Tibial artery (tissue), 4 donors: ENCODE measurements at places on chromosomes 12 and 14.

GRCh38 chr14:100788942-100789341 lies 37.0 kb upstream of the MEG3 start:
- DNase-seq = no peak

DNA sequence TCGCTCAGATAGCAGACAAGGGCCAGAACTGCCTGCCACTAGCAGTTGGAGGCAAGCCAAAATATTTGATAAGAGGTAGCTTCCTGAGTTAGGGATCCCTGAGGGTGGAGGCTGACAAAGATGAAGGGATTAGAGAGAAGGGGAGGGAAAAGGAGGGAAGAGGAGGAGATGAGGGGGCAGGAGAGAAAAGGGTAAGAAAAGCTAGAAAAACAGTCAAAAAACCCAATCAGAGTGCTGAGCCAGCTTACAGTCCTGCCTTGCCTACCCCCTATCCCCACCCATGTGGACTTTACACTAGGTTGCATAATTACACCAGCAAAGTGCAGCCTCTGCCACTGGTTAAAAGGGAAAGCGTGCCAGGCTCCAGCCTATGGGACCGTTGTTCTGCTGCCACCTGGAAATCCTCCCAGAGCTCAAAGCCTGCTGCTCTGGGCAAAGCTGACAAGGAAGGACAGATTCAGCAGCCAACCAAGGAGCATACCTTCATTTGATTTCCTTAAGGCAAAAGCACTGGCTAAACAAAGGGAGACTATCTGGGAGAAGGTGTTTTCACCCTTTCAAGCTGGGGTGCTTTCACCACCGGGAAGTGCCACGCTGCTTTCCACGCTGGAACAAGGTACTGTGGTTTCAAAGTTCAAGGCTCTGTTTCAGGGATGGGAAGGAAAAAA lies 3.8 kb upstream of the NUMB start:
- DNase-seq = peak; percentile 33

GRCh38 chr12:104566244-104566993 lies 109.7 kb downstream of the CHST11 start:
- no peak for DNase-seq

- DNase-seq = no peak
Observed at GRCh38 chr12:108700833-108701541, 30.3 kb downstream of the CORO1C start.

DNA sequence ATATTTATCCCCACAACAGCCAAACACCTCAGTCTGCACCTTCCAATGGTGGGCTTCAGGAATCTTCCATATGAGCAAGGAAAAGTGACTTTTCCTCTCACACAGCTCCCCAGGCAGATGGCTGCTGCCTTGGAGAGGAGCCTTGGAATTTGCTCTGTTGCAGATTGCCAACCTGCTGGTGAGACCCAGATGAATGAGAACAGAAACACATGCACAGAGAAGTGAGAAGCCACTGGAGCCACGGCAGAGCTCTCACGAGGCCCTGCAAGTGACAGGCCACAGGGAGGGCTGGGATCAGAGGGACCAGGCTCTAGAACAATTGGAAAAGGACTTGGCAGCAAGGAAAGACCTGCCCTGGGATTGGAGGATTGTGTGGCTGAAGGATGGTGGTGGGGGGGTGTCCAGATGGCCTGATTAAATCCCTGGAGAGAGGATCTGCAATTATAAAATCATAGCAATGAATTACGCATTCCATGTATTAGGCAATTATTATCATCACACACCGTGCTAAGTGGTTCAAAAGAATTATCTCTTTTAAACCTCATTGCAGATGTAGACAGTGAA lies 84.9 kb upstream of the PWP1 start:
- DNase-seq = no peak

DNA sequence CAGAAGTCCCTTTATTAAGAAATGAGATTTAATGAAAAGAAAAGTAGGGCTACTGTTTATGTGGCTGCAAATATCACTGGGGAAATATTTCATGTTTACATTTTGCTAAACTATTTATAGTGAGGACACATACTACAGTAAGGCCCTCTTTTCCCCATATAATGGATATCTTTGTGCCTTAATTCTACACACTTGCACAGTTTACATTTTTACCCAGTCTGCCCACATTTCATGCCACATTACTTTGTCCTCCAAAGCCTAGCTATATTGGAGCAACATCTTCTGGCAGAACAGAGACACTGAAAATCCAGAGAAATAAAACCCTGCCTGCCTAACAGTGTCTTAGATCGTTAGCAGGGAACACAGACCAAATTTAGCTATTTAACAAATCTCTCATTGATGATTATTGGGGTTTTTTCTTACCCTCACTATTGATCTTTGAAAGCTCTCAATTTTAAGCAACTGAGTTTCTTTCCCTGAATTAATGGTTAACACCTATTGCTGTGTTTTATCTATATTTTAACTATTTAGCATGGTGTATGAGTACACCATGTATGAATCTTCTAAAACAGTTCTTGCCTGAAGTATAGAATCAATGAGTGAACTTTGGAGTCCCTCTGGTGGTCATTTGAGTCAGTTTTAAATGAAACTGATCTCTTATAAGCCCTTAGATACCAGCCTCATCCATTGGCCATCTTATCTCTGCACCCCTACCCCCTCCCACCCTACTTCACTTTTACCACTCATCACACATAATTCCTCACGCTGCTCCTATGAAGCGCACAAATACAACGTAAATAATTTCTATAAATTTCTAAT lies 170.2 kb downstream of the BCAT1 start:
- DNase-seq = no peak

DNA sequence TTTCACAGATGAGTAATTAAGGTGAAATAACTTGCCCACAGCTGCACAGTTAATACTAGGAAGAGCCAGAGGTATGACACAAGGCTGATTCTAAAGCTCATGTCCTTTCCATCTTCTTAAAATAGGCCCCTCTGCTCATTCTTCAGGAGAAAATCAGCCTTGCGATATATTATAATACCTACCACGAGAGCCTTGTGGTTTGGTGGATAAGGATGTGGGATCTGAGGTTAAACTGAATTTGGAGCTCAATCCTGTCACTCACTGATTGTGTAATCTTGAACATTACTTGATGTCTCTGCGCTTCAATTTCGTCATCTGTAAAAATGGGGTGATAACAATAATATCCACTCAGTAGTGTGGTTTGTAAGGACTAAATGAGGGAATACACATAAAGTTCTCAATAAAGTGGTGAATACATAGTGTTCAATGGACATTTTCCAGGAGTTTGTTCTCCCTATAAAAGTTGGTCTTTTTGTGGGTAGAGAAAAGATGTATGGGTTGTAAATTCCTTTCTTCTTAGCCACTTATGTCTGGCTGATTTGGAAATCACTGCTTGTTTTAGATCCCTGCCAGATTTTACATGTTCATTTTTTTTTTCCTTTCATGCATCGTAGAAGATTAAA lies 25.1 kb upstream of the ATP2B1 start:
- DNase-seq = no peak

DNA sequence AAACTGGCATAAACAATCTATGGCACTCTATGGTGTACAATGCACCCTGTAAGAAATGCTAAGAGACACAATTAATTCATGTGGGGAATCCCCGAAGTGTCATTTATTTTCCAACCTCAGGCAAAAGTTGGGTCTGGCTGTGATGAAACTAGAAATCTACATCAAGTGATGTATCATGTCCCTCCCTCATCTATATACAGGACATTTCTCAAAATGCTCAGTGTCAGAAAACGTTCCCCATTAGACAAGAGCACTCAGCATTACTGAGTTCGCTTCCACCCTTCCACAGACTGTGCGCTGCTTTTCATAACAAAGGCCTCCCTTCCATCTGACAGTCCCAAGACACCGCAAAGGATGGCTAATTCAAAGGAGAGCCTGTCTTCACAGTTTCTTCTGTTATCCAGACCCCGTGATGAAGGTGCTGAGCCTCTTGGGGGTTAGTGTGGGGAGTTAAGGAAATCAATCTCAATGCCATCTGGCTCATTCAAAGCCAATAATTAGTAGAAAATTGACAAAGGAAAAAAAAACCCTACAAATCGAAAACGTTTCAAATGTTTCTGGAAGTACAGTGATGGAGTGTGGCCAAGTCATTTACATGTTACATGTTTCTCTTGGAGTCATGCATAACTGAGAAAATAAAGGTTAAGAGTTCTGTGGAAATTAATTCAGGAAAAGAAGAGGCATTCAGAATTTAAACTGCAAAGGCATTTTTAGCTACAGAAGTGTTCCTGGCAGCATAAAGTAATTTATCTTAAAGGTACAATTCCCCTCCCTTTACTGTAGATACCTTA lies 7.5 kb downstream of the CCDC88C start:
- no peak for DNase-seq

DNA sequence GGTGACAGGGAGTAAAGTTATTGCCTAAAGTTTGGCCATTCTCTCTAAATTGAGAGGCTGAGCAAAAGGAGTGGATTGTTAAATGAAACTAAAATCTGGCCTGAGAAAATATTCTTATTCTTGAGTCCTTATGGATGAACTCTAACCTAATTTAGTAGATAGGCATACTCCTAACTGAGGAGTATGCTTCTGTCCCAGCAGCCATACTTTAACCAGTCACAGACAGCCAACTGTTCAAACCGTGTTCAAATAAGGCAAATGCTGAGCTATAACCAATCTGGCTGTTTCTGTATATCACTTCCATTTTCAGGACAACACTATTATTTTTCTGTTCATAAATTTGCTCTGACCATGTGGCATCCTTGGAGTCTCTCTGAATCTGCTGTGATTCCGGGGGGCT lies 75.9 kb upstream of the RERGL start:
- no peak for DNase-seq

DNA sequence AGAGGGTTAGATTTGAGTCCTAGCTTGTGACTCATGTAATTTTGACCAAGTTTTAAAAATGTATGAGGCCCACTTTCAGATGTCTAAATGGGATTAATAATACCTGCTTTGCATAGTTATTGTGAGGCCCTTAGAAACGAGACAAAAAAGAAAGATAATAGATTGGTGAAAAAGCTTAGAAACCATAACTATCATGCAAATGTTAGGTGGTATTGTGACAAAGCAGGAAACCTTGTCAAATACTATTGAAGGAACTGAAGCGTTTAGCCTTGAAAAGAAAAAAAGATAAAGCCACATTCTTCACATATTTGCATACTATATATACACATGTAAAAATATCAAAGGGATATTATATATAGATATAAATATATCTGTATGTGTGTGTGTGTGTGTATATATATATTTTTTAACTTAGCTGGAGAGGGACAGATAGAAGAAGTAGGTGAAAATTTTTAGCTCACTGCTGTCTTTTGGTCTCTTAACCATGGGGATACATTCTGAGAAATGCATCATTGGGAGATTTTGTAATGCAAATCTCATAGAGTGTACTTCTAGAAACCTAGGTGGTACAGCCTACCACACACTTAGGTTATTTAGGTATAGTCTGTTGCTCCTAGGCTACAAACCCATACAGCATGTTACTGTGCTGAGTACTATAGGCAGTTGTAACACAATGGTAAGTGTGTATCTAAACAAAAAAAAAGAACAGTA lies 270.3 kb downstream of the CCDC91 start:
- no peak for DNase-seq

DNA sequence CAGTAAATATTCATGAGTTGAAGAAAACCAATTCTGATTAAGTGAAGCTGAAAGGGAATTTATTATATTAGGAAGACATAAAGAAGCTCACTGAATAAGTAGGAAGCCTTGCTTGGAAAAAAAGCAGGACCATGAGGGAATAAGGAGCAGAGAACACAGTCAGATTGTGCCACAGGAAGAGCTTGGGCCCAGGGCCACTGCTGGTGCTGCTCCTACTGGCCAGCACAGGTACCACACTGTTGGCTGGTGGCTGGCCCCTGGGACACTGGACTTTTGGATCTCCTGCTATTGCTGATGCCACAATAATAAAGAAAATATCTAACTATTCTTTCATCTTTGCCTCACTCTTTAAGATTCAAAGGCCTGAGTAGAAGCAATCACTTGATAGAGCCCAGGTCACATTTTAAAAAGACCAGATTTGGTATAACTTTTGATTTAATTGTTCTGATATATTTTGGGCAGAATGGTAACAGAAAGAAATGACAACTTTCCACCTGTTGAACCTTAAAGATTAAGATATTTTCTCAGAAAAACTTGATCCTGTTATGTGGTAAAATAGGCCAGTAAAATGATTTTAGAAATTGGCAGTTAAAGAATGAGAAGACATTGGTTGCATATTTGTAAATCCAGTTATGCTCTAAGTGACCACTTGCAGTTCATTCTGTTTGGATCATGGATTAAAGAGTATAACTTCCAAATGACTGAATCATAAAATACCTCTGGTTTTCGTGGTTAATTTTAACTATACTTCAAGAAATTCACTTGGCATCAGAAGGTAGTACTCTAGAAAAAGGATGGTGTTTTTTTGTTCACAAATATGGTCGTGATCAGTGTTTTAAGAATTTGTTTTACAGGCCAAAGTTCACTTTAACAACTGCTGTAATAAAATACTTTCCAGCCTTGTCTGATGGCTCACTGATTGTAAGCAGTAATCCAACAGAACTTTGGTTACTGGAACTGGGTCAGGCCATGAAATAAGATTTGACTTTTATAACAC lies 68.3 kb downstream of the DERA start:
- DNase-seq = no peak

DNA sequence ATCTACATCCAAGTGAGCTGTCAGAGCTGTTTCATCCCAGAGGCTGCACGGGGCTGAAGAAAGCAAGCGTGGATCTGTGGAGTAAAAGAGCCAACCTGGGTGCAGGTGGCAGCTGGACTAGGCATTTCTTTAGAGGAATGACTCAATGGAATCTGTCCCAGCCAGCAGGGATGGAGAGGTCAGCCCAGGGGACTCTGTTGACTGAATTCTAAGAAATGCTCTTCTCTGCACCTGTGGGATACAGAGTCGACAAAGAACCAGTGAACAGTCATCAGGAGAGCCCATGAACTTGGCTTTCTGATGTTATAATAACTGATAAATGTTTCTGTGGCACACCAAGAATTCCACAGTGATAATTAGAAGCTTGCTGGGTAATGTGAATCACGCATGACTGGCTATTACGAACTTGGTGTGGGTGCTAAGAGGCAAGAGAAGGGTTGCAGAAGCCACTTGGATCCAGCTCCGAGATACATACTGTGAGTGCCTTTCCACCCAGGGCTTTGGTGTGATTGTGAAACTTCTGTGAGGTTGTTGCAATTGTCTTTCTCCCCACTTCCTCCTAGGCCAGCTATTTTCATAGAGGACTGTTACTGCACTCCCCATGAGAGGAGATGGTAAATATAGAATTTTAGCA lies 16.2 kb downstream of the PYGL start:
- DNase-seq = peak; percentile 33
